ENCODE measurements at places on chromosomes 1 and 21. TPM values are rescaled to one million over a fixed set of nuclear protein-coding genes. Genes with fewer than 3 reads are reported as not detected.
A peak's percentile ranks its signal among the peaks of the same experiment; 100 is the strongest.

PRAMEF5 gene
- total RNA-seq, result not detected

- no peak for DNase-seq
- H3K36me3 ChIP-seq, result peaks cover 19% of the 10 kb centered on the region
- peaks cover 81% of the 10 kb centered on the region for H3K4me1 ChIP-seq
- no peak overlapping the region for H3K4me3 ChIP-seq
- no peaks in the 10 kb centered on the region for H3K27me3 ChIP-seq
Observed at GRCh38 chr1:164598719-164599118, 39.7 kb downstream of the PBX1 start.

DNA sequence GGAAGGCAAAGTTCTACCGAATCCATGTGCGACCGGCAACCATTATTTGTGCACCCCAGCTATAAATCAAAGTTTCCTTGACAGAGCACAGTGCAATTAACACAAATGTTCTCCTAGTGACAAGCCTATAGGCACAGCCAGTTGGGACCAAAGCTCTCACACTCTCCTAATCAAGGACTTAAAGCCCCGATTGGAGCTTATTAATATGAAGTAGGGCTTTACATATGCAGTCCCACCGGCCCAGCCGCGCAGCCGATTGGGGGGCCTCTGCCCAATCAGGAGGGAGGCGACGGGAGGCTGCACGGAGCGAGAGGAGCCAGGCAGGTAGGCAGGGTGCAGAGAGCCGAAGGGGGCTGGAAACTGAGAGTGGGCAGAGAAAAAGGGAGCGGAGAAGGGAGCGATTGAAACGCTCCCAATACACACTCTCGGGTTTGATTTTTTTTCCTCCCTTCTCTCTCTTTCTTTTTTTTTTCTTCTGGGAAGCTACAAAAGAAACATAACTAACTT is at the start of gene ESRRG:
TSS of gene ESRRG (minus strand) at position 156 of the 507 bp plus-strand sequence. CDS start at position 26, 130 bp downstream.
- no peak within 1 kb of the TSS for H3K27ac ChIP-seq
- H3K36me3 ChIP-seq, result no peaks in the 10 kb centered on the region
- H3K4me1 ChIP-seq, result no peaks in the 10 kb centered on the region
- peak within 1 kb of the TSS; percentile 21 for H3K4me3 ChIP-seq
- H3K27me3 ChIP-seq, result no peaks in the 10 kb centered on the region
- DNase-seq, result no peak

DNA sequence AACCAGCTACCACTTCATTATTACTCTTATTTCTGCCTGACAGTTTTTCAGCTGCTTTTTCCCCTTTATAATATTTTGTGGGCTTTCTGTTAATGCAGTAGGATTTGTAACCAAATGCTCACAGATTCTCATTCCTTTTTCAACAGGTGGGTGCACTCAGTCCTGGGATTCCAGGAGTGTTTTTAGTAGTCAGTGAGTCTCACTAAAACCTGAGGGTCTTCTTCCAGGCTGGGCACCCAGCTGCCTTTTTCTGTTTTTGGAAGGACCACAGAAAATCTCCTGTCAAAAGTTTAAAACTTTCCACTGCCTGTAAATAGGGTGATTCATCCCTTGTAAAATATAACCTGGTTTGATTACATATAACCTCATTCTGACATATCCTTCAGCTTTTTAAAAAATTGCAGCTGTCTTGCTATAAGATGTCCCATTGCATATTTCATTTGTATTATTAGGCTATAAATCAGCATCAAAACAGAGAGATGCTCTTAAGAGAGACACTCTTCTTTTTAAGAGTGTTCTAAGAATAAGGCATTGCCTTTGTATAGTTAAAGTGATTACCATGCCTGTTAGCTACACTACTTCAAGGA is 16.8 kb upstream of the CEP350 start:
- DNase-seq, result no peak
- H3K27me3 ChIP-seq, result no peaks in the 10 kb centered on the region
- no peak overlapping the region for H3K27ac ChIP-seq
- no peaks in the 10 kb centered on the region for H3K36me3 ChIP-seq
- H3K4me1 ChIP-seq, result no peaks in the 10 kb centered on the region

PLA2G2C gene
- total RNA-seq, result 0.82 TPM
